ENCODE measurements at places on chromosomes 6 and 20.

DNA sequence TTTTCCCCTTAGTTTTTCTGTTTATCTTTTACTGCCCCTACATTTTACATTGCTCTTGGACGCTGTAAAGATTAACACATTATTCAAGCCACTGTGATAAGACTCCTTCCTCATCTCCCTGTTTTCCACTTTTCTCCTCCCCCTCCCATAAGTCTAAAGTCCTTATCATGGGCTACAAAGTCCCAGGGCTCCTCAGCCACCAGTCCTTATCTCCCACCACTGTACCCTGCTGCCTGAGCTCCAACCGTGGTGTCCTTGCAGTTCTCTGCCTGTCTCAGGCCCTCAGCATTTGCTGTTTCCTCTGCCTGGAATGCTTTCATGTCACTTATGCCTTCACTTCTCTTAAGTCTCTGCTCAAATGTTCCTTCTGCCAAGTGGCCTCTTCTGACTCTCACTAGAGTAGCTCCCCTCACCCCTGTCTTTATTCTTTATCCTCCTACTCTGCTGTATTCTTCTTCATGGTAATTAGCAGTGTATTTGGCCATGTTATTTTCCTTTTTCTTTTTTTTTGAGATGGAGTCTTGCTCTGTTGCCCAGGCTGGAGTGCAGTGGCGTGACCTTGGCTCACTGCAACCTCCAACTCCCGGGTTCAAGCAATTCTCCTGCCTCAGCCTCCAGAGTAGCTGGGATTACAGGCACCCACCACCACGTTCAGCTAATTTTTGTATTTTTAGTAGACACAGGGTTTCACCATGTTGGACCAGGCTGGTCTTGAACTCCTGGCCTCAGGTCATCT is 10.8 kb upstream of the LATS1 start:
- no peak for DNase-seq

DNA sequence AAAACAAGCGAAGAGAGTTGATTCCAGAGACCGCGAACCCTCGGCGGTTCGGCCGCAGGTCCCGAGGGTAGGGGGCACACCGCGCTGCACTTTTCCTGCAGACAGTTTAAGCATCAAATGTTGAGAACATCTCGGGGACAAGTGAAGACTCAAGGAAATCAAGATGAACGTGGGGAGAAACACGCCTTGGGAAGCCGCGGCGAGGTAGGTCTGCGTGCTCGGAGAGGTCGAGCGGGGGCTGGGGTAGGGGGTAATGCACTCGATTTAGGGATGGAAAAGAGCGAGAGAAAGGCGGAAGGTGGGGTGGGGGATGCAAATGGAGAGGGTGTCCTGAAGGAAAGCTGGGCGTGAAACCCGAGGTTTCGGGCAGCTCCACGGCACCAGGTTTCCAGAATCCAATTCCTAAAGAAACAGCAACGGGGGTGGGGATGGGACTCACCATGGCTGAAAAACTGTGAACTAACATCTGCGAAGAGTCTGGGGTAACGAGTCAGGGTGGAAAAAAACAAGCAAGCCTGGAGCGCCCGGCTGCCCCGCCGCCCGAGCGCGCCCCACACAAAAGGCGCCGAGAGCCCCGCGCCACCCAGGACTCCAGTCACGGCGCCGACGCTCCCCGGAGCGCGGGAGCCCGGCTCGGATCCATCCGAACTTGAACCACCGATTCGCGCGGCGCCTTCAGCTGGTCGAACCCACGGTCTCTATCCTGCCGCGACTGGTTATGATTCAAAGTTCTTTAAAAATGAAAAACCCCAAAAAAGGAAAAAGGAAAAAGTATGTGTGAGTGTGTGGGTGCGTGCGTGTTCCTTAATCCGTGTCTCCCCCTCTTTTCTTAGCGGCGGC is 3.5 kb downstream of the TFAP2A start:
- DNase-seq: no peak

- no peak for DNase-seq
Measured at GRCh38 chr6:116158641-116159040, 32.7 kb upstream of the COL10A1 start.

DNA sequence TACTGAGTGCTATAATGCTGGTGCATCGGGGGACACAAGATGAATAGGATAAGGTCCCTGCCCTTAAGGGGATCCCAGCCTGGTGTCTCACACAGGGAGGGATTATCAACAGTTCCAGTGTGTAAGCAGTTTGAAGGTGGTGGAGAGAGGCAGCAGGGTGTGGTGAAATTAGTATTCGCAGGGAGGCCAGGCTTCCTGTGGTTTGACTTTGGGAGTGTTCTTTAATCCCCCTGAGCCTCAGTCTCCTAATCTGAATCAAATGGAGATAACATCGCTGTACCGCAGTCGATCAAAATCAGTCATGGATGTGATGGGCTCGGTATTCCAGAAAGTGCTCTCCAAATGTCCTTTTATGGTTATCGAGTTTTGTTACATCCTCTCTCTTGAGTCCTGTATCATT is 288.1 kb upstream of the SUPT3H start:
- no peak for DNase-seq

- no peak for DNase-seq
Measured at GRCh38 chr20:50359607-50360217, 150.5 kb upstream of the PTPN1 start.

DNA sequence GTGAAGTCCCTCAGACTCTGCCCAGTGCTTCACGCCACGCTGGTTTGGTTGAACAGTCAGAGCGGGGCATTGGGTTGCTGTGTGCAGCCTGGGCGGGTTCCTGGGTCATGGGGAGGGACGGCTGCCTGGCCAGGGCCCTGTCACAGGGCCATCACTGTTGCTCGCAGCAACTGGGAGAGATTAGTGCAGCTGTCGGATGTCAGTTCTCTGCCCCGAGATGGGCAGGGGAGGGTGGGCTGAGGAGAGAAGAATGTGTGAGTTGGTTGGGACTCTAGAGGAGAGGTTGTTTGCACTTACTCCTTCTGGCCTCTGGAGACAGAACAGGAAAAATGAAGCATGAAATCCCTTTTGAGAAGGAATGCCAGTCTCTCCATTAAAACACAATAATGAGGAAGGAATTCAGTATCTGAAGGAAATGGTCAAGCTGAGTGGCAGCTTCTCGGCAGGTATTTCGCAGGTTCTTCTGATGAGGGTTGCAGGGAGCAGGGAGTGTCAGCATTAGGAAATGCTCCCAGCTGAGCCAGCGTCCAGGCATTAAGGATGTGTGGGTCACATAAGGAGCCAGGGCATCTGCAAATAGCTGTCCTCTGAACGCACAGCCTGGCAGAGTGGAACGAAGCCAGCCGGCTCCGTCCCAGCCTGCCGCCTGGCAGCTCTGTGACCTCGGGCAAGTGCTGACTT is 95.9 kb downstream of the SSR1 start:
- DNase-seq: no peak

- DNase-seq: no peak
Measured at GRCh38 chr6:97085772-97086171, 161.2 kb downstream of the KLHL32 start.

GRCh38 chr20:31680286-31681127 is 42.2 kb downstream of the BCL2L1 start:
- DNase-seq: no peak

Data from activated naive CD4-positive, alpha-beta T cell treated with anti-CD3 and anti-CD28 coated beads, Interleukin-2, amount 50 U/mL, for 16 hours (primary cell).